ENCODE measurements at places on chromosomes 3 and 15.

DNA sequence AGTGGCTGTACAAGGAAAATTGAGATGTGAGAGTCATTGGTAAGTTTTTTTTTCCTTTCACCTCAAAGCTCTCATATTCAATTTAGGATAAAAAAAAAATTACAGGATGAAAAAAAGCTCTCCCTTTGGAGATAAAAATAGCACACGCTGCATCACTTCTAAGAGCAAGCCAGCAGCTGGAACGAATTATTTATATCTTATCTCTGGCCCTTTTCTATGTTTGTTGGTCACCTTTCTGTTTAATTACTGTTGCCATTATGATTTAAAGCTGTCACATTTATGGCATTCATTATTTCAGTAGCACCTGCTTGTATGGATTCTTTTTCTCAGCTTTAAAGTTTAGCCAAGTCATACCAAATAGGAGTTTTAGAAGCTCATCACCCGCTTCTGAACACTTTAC, 171.6 kb upstream of the PDZRN3 start:
- H3K27ac ChIP-seq: no peak overlapping the region
- H3K27me3 ChIP-seq: no peaks in the 10 kb centered on the region
- H3K4me3 ChIP-seq: no peak overlapping the region
- DNase-seq: no peak
- no peaks in the 10 kb centered on the region for H3K36me3 ChIP-seq
- H3K4me1 ChIP-seq: no peaks in the 10 kb centered on the region

- no peak overlapping the region for H3K4me3 ChIP-seq
- H3K27me3 ChIP-seq: no peaks in the 10 kb centered on the region
- no peak for DNase-seq
- H3K27ac ChIP-seq: no peak overlapping the region
- no peaks in the 10 kb centered on the region for H3K36me3 ChIP-seq
Measured at GRCh38 chr3:114104414-114104813, 47.9 kb downstream of the QTRT2 start.

DNA sequence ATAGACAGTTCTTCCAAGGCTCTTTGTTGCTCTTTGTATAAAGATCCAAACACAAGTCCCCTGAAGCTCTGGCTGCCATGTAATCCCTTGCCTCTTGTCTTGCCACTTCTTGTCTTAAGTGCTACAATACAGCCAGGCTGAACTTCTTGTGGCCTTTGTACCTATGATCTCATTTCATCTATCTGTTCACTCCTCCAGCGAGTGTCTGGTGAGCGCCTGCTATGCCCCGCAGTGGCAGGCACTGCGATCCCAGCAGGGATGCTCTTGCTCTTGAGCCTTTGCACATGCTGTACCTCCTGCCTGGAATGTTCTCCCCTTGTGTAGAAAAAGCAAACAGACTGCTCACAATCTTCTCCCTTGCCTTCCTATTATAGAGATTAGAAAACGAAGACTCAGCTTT, 81.9 kb upstream of the ADPGK start:
- no peaks in the 10 kb centered on the region for H3K27me3 ChIP-seq
- H3K36me3 ChIP-seq: no peaks in the 10 kb centered on the region
- H3K4me1 ChIP-seq: no peaks in the 10 kb centered on the region
- DNase-seq: no peak
- H3K4me3 ChIP-seq: no peak overlapping the region

DNA sequence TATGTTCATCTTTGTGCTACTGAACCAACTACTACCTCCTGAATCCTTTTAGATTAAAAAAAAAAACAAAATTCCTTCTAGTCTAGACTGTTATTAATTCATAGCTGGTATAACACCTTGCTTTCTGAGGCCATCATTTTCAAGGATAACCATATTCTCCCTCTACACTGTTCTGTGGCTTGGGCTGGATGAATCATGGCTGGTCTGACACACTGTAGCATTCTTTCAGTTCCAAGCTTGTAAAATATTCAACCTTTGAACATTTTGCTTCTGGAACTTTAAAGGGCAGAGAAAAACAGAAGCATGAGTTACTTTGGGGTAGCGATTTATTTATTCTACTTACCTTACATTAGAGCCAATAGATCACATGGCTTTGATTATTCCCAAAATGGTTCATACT, 7.6 kb downstream of the HSPBAP1 start:
- no peaks in the 10 kb centered on the region for H3K27me3 ChIP-seq
- H3K27ac ChIP-seq: no peak overlapping the region
- H3K36me3 ChIP-seq: no peaks in the 10 kb centered on the region
- no peaks in the 10 kb centered on the region for H3K4me1 ChIP-seq
- H3K4me3 ChIP-seq: no peak overlapping the region

DNA sequence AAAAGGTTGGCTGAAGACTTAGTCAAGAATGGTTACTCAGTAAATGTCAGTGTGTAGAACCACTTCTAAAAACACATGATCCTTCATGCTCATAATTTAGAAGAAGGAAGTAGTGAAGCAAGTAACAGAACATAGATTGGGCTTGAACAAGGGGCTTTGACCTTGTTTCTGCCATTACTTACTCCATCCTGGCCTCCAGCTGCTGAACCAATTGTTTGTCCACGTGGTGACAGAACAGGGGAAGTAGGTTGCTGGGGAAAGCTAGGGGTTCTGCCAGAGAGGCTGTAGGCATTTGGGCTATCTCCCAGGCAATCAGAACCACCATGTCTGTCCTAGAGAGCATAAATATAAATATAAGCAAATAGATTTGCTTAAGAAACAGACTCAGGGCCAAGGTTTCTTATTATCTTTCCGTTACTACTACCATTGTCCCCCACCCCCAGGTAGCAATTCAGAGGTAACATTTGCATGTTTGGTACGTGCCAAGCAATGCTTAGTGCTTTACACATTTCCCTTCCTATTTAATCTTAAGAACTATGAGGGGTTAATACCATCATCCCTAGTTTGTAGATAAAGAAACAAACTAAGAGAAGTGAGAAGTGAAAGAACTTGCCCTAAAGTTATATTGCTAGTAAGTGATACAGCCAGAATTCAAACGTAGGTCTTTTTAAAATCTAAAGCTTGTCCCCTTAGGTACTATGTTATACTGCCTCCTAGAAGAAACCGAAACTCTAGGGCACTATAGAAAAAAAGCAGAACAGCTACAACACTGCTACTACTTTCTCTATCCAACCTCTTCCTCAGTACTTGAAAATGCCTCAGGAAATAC, 3.0 kb upstream of the SPG11 start:
- H3K4me3 ChIP-seq: no peak overlapping the region
- peak overlapping the region; percentile 23 for H3K27ac ChIP-seq
- peaks cover 8% of the 10 kb centered on the region for H3K4me1 ChIP-seq
- H3K36me3 ChIP-seq: no peaks in the 10 kb centered on the region

DNA sequence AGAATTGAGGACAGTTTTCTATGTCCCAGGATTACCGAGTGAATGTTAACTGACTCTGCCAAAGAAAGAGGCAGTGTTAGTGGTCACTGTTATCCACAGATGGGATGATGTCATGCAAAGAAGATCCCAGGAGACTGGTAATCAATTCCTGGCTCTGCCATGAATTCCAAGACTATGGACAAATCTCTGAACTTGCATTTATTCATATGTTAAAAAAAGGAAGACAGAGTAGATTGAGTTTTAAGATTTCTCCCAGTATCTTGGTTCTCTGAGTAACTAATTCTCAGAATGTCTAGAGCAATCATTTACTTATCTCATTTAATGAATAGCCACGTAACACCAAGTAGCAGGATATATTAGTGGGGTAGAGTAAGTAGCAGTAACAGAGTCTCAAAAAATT, 11.5 kb upstream of the MAP3K13 start:
- peaks cover 3% of the 10 kb centered on the region for H3K4me1 ChIP-seq
- no peak overlapping the region for H3K27ac ChIP-seq
- H3K36me3 ChIP-seq: no peaks in the 10 kb centered on the region
- no peaks in the 10 kb centered on the region for H3K27me3 ChIP-seq
- H3K4me3 ChIP-seq: no peak overlapping the region
- no peak for DNase-seq

DNA sequence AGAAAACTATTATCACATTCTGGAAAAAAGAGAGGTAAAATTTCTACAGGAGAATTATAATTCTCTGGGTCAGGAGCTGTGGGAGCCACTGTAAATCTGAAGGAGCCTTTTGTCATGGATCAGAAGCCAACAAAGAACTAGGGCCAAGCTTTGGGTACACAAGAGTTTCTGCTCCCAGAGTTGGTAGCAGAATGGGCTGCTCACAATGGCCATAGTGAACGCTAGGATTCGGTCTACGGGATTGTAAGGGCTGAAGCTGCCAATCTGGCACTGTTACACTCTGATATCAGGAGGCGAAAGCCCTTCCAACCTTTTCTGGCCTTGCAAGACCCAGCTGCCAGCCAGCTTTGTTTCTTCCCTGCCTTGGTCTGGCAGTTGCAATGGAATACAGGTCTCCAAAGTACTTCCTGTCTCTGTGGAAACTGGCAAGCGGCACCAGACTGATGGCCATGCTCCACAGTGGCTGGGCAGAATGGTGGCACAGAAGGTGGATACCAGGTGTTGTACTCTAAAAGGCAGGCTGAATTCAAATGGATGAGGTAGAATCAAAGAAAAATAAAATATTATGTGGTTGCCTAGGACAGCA, 831.7 kb downstream of the CADM2 start:
- H3K4me1 ChIP-seq: no peaks in the 10 kb centered on the region
- H3K36me3 ChIP-seq: no peaks in the 10 kb centered on the region
- H3K27ac ChIP-seq: no peak overlapping the region
- H3K27me3 ChIP-seq: no peaks in the 10 kb centered on the region
- H3K4me3 ChIP-seq: no peak overlapping the region

DNA sequence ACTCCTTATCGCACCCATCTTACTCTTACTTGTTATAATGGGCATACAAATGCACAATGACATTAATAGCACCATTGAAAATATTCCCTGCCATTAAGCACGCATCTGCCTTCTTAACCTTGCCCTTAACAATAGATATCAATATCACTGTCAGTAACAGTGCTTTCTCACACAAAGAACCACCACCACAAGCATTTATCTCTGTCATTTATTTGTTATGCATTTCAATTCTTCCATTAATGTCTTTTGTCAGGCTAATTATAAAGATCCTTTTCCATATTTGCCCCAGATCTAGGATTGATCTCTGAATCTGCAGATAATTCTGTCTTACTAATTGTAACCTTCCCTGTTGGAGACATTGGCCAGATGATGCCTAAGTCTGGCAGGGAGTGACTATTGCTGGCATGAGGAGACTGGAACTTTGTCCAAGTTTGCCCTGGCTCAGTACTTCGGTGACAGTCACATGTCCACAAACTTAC, 419.6 kb upstream of the TGFBR2 start:
- H3K4me1 ChIP-seq: no peaks in the 10 kb centered on the region
- no peak overlapping the region for H3K27ac ChIP-seq
- H3K36me3 ChIP-seq: no peaks in the 10 kb centered on the region
- no peaks in the 10 kb centered on the region for H3K27me3 ChIP-seq
- no peak overlapping the region for H3K4me3 ChIP-seq
- DNase-seq: no peak

DNA sequence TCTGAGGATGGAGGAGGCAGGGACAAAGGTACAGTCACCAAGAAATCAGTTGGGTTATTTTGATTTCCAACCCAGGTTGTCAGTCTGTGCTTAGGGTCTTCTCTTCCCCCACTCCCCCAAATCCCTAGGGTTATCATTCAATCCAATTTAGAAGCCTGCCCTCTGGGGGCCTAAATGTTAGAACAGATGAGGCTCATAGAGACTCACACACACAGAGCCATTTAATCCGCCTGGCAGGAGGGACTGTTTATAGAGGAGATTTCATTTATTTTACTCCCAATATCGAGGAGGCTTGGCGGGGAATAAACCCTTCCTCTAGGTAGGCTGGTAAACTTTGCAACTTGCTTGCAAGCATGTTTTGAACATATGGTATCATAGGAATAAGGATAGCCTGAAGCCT, 52.8 kb downstream of the RHCG start:
- H3K27me3 ChIP-seq: no peaks in the 10 kb centered on the region
- no peak overlapping the region for H3K4me3 ChIP-seq
- no peak for DNase-seq
- peaks cover 5% of the 10 kb centered on the region for H3K4me1 ChIP-seq
- no peaks in the 10 kb centered on the region for H3K36me3 ChIP-seq

DNA sequence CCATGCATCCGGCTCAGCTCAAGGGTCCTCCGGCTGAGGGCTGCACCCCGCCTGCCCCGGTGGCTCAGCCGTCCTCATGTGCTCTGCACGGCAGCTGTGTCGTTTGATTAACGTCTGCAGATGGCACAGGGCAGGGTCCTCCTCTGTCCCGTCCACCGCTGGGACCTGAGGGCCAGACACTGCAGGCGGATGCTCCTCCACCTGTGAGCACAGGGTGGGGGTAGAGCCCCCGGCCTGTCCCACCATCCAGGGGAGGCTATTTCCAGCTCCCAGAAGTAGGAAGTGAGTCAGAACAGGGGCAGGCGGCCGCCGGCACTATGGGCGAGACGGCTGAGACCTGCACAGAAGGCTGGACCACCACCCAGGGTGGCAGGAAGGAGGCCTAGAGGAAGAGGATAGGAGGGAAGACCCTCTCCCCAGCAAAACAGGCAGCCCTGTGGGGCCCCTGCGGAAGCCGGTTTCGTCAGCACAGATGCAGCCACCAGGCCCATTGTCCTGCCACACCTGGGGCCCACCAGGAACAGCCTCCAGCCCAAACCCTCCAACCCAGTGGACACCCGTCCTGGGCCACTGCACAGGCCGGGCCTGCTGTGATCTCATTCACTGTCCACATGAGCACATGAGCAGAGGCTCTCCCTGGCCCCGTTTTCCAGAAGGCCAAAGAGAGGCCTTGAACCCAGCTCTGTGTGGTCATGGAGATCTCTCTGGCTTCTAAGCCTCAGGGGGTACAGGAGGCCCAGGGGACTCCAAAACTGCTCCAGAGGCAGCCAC, 12.6 kb upstream of the PLXND1 start:
- no peaks in the 10 kb centered on the region for H3K27me3 ChIP-seq
- DNase-seq: no peak
- H3K4me3 ChIP-seq: no peak overlapping the region
- H3K4me1 ChIP-seq: peaks cover 5% of the 10 kb centered on the region

DNA sequence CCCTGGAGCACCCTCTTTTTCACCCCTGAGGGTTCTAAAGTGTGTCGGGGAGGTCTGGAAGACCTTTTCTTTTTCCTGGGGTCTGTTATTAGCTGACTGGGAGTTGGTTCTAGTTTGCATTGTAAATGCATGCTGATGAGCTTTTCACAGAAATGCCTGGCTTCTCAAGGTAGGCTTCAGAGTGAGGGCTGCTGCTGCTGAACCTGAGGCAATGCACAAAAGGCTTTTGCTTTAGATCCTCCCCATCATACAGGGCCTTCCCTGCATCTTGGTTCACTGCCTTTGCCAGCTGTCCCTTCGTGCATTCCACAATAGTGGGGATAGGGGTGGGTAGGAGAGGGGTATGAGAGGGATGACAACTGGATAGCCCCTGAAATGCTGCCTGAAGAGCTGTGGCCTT, 46.6 kb downstream of the FAH start:
- H3K27me3 ChIP-seq: no peaks in the 10 kb centered on the region
- DNase-seq: peak; percentile 12
- H3K36me3 ChIP-seq: no peaks in the 10 kb centered on the region
- H3K4me1 ChIP-seq: no peaks in the 10 kb centered on the region
- no peak overlapping the region for H3K27ac ChIP-seq

Measured in liver (tissue), 10 donors.